Activated T-helper 1 cell treated with anti-CD3 and anti-CD28 coated beads, Interleukin-2, amount 50 U/mL, for 16 hours (primary cell): ENCODE measurements at places on chromosomes 6 and 20.

- no peak for DNase-seq
Measured at GRCh38 chr6:112946051-112946450, 598.9 kb downstream of the RFPL4B start.

- no peak for DNase-seq
Measured at GRCh38 chr20:61349447-61350165, 97.5 kb downstream of the CDH4 start.

GRCh38 chr6:170129691-170130171 lies 161.1 kb downstream of the DLL1 start:
- DNase-seq, result no peak

GRCh38 chr6:4029687-4030086 lies 49.2 kb downstream of the FAM217A start:
- no peak for DNase-seq

GRCh38 chr6:2977799-2978590 lies 6.6 kb upstream of the SERPINB6 start:
- no peak for DNase-seq
